Vagina (tissue), 2 donors: ENCODE measurements at places on chromosomes 5 and 9. TPM values are rescaled to one million over a fixed set of nuclear protein-coding genes. Genes with fewer than 3 reads are reported as not detected.

DNA sequence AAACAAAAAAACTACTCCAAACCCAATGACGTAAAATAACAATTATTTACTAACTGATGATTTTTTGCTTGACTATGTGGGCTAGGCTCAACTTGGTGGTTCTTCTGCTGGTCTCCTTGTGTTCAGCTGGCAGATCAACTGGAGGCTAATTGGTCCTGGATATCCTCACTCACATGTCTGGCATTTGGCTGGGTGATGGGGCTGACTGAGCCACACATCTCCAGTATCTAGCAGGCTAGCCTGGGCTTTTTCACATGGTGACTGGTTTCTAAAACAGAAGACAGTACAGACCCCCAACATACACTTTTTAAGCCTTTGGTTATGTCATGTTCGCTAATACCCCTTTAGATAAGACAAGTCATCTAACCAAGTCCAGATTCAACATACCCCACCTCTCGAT lies 104.7 kb upstream of the PRRC1 start:
- DNase-seq, result no peak

The CKMT2 gene
- total RNA-seq, result 3.4 TPM

The ADGRD2 gene
- 4.2 TPM for total RNA-seq

- DNase-seq, result no peak
Measured at GRCh38 chr9:81754245-81754644, 64.9 kb upstream of the TLE1 start.

GRCh38 chr9:106284296-106284695 lies 578.7 kb upstream of the ZNF462 start:
- no peak for DNase-seq

- DNase-seq, result no peak
Measured at GRCh38 chr5:174980952-174981351, 256.6 kb downstream of the MSX2 start.

The GLE1 gene
- total RNA-seq, result 20.9 TPM

DNA sequence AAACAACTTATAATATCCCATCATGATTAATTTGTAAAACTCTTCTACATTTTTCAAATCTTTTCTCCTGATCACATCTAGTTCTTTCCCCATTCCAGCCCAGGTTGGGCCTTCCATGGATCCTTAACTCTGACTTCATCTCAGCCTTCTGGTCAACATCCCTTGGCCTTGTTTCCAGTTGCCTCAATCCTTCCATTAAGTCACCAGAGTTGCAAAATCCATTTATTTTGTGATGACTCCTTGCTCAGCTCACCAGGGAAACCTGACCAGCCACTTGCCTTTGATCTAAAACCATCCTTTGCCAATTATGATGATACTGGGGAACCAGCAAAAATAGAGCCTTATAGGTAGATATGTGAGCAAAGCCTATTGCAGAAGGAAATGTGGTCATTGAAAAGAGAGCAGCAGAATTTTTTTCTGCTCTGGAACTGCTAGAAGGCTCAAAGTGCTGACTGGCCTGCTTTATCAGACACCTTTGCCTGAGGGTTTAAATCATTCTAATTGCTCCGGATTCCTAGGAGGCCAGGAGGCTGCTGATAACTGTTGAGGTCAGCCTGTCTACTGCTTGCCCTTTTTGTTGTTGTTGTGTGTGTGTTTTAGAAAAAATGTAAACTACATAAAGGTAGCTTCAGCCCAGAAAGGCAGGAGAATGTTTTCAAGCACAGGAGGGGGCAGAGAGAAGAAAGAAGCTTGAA lies 512.2 kb upstream of the GRIA1 start:
- no peak for DNase-seq

GRCh38 chr5:11384441-11385250 lies 519.6 kb downstream of the CTNND2 start:
- no peak for DNase-seq

- no peak for DNase-seq
Measured at GRCh38 chr5:172479034-172479783, 24.9 kb upstream of the SH3PXD2B start.

DNA sequence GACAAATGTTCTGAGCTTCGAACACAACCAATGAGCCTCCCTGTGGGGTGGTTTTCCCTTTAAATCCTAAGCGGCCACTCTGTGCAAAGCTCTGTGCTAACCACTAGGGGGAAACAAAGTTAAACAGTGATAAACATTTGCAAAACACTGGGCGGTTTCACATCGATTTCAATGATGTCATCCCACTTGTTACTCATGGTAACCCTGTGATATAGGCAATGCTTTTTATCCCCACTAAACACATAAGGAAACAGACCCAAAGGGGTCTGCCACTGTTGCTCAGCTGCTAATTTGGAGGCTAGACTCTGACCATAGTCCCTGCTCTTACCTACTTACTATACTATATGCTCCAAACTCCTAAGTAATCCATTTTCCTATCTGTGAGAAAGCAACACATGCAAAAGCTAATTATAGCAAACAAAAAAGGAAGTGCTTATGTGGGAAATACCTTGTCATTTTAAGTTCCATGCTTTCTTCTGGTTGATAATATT lies 57.3 kb downstream of the PTPN3 start:
- DNase-seq, result no peak

The TMEM252 gene
- not detected for total RNA-seq

The EDIL3 gene
- 15.2 TPM for total RNA-seq

GRCh38 chr9:113501129-113501686 lies 37.7 kb downstream of the RGS3 start:
- DNase-seq, result no peak

The C8G gene
- total RNA-seq, result not detected
